ENCODE measurements at places on chromosomes 2 and 18. TPM values are rescaled to one million over a fixed set of nuclear protein-coding genes. Genes with fewer than 3 reads are reported as not detected.

SYT4 gene
- not detected for polyA plus RNA-seq

- no peak for DNase-seq
Observed at GRCh38 chr2:11984316-11985158, 238.1 kb downstream of the LPIN1 start.

DNA sequence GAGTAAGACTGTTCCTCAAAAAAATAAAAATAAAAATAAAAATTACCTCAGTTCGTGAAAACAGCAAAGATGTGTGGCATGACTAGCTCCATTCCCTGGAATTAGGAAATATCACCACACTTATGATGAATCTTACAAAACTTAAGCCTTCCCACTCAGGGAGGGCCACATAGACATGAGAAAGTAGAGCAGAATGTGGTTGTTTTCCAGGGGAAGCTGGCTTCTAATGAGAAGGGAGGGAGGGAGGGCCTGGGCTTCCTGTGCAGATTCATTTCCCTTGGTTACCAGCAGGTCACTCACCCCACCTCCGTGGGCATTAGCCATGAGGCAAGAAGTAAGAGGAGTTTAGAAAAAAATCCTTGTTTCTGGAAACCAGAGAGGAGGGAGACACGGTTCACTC, 95.9 kb upstream of the RMDN2 start:
- DNase-seq = no peak

- DNase-seq = no peak
Observed at GRCh38 chr2:43106559-43107527, 119.6 kb downstream of the ZFP36L2 start.

- peak; percentile 5 for DNase-seq
Observed at GRCh38 chr2:169397697-169398096, 35.4 kb upstream of the LRP2 start.

All from A549 (cell line).